ENCODE measurements at places on chromosomes 4 and X. TPM values are rescaled to one million over a fixed set of nuclear protein-coding genes. Genes with fewer than 3 reads are reported as not detected.
A peak's percentile ranks its signal among the peaks of the same experiment; 100 is the strongest.

GRCh38 chr4:153142700-153143438 is 61.4 kb upstream of the TRIM2 start:
- no peaks in the 10 kb centered on the region for H3K27me3 ChIP-seq
- no peak overlapping the region for H3K27ac ChIP-seq
- peaks cover 12% of the 10 kb centered on the region for H3K4me1 ChIP-seq
- no peak overlapping the region for H3K4me3 ChIP-seq

The MAOA gene
- 134 TPM for total RNA-seq

- DNase-seq: peak; percentile 83
- no peaks in the 10 kb centered on the region for H3K27me3 ChIP-seq
Observed at GRCh38 chr4:168408620-168409019, 71.7 kb downstream of the DDX60L start.

DNA sequence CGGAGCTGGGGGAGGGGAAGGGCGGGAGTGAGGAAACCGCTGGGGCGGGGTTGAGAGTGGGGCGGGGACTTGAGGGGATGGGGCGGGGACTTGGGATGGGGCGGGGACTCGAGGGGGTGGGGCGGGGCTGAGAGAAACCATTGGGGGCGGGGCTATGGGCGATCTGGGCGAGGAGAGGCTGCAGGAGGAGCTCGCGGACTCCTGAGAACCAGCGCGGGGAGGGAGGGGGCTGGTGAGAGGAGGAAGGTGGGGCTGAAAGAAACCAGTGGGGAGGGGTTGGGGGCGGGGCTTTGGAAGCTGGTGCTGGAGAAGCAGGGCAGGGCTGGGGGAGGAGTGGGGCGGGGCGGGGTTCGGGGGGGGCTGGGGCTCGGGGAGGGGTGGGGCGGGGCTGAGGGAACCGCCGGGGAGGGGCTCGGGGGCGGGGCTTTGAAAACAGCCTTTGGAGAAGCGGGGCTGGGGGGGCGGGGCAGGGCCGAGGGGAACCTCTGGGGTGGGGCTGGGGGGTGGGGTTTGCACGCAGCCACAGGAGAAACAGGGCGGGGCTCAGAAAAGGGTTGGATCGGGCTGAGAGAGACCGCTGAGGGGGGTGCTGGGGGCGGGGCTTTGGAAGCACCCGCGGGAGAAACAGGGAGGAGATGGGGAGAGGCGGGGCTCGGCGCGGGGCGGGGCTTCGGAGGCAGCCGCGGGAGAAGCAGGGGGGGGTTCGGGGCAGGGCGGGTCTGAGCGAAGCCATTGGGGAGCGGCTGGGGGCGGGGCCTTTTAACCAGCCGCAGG is 777 bp upstream of the EOLA2 start:
- H3K4me3 ChIP-seq: no peak overlapping the region
- H3K27ac ChIP-seq: peak overlapping the region; percentile 80
- no peaks in the 10 kb centered on the region for H3K4me1 ChIP-seq
- H3K36me3 ChIP-seq: no peaks in the 10 kb centered on the region
- no peaks in the 10 kb centered on the region for H3K27me3 ChIP-seq

- no peak overlapping the region for H3K27ac ChIP-seq
- peaks cover 15% of the 10 kb centered on the region for H3K4me1 ChIP-seq
- no peaks in the 10 kb centered on the region for H3K27me3 ChIP-seq
- H3K4me3 ChIP-seq: no peak overlapping the region
- DNase-seq: peak; percentile 37
Observed at GRCh38 chrX:51891821-51892551, 1.4 kb upstream of the MAGED1 start.

DNA sequence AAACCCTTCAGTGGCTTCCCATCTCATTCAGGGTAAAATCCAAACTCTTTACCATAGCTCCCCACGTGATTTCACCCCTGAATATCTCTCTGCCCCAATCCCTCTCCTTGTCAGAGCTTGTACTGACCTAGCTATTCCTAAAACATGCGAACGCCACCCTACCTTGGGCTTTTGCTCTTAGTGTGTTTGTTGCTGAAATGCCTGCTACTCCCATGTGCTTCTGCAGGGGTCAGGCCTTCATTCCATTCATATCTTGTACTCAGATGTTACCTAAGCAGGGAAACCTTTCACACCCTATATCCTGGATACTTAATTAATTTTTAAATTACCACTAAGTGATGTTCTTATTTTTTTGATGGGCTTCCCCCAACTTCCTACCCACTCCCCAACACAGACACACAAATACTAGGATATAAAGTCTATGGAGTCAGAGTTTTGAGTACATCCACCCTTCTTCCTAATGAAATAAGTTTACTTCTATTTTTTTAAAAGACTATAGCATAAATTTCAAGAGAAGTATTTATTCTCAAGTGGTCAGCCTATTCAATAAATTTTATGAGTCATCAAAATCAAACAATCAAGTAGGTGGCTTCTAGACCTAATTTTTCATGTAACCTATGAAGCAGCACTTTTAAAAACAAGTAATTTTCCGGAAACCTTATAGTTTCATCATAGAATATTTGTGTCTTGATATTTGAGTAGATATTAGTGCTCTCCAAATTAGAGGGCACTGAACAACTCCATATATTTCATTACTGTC is 189.4 kb downstream of the RAPGEF2 start:
- H3K36me3 ChIP-seq: no peaks in the 10 kb centered on the region
- no peak overlapping the region for H3K4me3 ChIP-seq
- H3K27me3 ChIP-seq: no peaks in the 10 kb centered on the region
- no peak for DNase-seq
- no peak overlapping the region for H3K27ac ChIP-seq
- H3K4me1 ChIP-seq: peaks cover 46% of the 10 kb centered on the region

The COQ2 gene
- total RNA-seq: 7.5 TPM

DNA sequence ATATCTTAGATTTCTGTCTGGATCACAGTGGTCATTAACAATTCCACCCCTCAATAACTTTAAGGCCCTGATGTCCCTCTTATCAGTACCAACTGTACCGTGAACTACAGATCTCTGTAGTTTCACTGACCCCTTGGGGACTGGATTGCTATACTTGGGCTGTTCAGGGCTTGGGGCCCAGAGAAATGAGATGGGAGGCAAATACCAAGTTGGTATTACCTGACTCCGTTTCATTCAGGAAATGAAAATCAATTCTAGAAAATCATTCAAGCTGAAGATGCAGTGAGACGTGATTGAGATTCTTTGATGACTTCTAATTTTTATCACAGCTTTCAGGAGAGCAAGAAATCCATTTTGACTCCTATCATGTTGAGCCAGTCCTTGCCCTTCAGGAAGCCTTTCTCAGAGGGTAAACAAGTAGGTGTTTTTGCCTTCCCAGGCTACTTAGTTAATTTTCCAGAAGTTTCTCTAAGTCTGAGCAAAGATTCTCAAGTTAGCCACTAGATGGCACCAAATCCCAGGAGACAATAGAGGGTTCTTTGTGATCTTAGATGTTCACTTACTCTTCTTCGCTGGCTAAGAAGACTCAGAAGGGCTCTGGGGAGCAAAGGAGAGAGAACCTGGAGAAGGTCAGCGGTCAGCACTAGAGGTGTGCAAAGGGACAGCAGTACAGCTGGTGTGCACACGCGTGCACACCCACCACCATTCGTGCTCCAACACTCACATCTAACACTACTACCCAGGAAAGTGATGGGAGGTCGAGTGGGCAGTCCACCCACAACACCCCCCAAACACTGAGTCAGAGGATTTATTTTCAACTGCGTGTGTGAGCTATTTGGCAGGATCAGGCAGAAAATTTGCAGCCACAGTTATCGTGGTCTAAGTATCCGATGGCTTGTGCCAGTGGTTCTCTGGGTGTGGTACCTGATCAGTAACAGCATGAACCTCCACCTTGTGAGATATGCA is 7.4 kb downstream of the HNRNPH2 start:
- H3K27ac ChIP-seq: no peak overlapping the region
- H3K27me3 ChIP-seq: no peaks in the 10 kb centered on the region
- DNase-seq: peak; percentile 83
- peaks cover 6% of the 10 kb centered on the region for H3K36me3 ChIP-seq
- H3K4me3 ChIP-seq: no peak overlapping the region

The DKK2 gene
- total RNA-seq: 16.1 TPM

DNA sequence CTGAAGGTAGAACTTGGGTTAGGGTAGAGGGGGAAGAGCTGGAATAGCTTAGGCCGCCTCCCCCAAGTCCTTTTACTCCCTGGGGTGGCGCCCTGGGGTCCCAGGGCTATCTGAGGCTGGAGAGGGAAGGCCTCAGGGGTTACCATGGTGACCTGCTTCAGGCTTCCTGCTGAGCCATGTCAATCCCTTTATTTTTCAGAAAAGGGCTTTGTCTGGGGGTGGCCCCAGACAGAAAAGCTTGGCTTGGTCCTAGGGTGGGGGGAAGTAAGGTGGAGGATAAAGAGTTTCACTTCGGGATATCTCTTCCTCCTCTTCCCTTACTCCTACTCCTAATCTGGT is 6.3 kb downstream of the EFNB1 start:
- H3K27ac ChIP-seq: no peak overlapping the region
- DNase-seq: peak; percentile 5
- H3K4me1 ChIP-seq: peaks cover 3% of the 10 kb centered on the region
- no peak overlapping the region for H3K4me3 ChIP-seq
- no peaks in the 10 kb centered on the region for H3K27me3 ChIP-seq

DNA sequence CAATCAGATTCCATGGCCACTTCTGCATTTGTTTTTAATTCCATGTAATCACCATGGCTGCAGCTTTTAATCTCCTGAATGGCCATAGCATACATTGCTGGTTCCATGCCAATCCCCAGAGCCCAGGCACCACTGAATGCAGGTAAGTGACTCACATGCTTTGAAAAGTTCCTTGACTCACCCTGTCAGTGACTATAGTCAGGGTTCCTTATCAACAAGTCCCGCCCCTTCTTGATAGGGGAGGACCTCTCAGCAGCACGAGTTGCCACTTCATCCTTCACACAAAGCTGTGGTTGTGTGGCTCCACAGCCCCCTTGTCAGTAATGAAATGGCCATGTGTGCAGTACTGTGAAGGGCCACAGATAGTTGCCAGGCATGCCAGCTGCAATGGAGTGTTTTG is 516.6 kb downstream of the PPARGC1A start:
- peak overlapping the region; percentile 93 for H3K27ac ChIP-seq
- H3K4me3 ChIP-seq: no peak overlapping the region
- no peaks in the 10 kb centered on the region for H3K27me3 ChIP-seq
- H3K4me1 ChIP-seq: no peaks in the 10 kb centered on the region
- H3K36me3 ChIP-seq: no peaks in the 10 kb centered on the region
- peak; percentile 57 for DNase-seq

GRCh38 chrX:15136795-15137194 is 133.1 kb downstream of the ASB9 start:
- peaks cover 33% of the 10 kb centered on the region for H3K27me3 ChIP-seq
- H3K4me1 ChIP-seq: no peaks in the 10 kb centered on the region
- DNase-seq: no peak
- no peak overlapping the region for H3K4me3 ChIP-seq
- H3K36me3 ChIP-seq: no peaks in the 10 kb centered on the region

- H3K4me3 ChIP-seq: no peak overlapping the region
- no peaks in the 10 kb centered on the region for H3K36me3 ChIP-seq
Observed at GRCh38 chr4:97987019-97987648, 156.1 kb downstream of the STPG2 start.

The TMPRSS11D gene
- not detected for total RNA-seq

The IL2 gene
- total RNA-seq: 1.4 TPM

The UGT2B28 gene
- not detected for total RNA-seq

GRCh38 chr4:156313497-156313896 is 359.8 kb upstream of the CTSO start:
- no peaks in the 10 kb centered on the region for H3K27me3 ChIP-seq
- H3K36me3 ChIP-seq: no peaks in the 10 kb centered on the region
- H3K4me1 ChIP-seq: peaks cover 5% of the 10 kb centered on the region
- peak; percentile 73 for DNase-seq
- no peak overlapping the region for H3K4me3 ChIP-seq
- H3K27ac ChIP-seq: no peak overlapping the region

- no peaks in the 10 kb centered on the region for H3K27me3 ChIP-seq
- H3K4me1 ChIP-seq: peaks cover 10% of the 10 kb centered on the region
- peak; percentile 45 for DNase-seq
- no peak overlapping the region for H3K27ac ChIP-seq
- H3K4me3 ChIP-seq: no peak overlapping the region
- H3K36me3 ChIP-seq: no peaks in the 10 kb centered on the region
Observed at GRCh38 chr4:140158365-140159030, 4.5 kb upstream of the MAML3 start.

The RAB9B gene
- 0.58 TPM for total RNA-seq

DNA sequence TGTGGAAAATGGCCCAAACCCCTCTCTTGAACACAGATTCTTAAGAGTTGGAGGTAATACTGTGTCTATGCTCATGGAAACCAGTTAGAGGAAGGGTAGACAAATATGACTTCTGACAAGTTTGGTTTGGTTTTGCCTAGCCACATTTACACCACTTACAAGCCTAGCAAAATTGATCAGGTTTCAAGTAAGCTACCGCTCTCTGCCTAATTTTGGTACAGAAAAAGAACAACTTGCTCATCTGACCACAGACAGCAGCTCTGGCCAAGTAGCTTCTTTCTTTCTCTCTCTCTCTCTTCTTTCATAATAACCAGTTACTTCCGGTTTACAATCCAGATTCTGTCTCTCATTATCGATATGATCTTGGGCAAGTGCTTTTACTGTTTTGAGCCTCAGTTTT is 260.0 kb downstream of the GLUD2 start:
- no peaks in the 10 kb centered on the region for H3K36me3 ChIP-seq
- no peaks in the 10 kb centered on the region for H3K27me3 ChIP-seq
- no peaks in the 10 kb centered on the region for H3K4me1 ChIP-seq
- no peak for DNase-seq
- no peak overlapping the region for H3K4me3 ChIP-seq

DNA sequence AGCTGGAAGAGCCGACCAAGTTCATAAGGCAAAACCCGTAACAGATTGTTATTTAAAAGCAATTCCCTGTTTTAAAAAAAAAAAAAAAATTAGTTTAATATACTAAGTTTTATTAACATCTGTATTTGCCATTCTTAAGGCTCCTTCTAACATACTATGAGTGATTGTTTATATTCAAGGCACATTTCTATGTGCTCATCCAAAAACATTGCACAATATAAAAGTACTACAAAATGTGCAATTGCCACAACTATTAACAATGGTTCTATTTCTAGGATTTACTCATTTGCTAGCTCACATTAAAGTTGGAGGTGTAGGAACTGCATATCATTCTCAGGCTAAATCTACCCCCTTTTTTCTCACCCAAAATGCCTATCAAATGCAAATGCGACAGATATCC is 46.1 kb downstream of the CNOT6L start:
- no peak overlapping the region for H3K27ac ChIP-seq
- peak; percentile 67 for DNase-seq
- peaks cover 24% of the 10 kb centered on the region for H3K36me3 ChIP-seq
- no peak overlapping the region for H3K4me3 ChIP-seq
- H3K27me3 ChIP-seq: no peaks in the 10 kb centered on the region

DNA sequence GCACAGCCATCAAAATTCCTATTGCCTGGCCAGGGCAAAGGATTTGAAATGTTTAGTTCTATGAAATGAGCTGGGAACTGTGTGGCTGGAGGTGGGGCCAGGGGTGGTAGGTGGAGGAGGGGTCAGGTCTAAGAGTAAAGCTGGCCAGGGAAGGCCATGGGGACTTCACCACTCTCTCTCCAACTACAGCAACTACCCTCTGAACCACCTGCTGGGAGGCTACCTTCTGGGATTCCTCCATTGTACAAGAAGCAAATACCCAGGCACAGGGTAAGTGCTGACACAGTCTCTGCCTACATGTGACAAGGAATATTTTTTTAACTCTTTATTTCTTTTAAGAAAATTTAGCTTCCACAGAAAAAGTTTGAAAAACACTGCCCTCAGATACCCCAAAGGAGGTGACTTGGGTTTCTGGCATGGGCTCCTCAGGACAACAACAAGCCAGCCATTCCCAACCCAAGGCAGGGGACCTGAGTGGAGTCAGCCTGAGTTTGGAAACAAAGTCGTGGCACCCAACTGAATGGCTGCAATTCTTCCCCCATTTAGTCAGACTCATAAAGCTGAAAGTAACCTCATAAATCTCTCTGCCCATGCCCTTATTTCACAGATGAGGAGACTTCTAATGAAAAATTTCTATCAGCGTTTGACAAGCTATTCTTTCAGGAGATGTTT is 593.8 kb upstream of the DIPK2B start:
- no peaks in the 10 kb centered on the region for H3K36me3 ChIP-seq
- no peak for DNase-seq
- no peak overlapping the region for H3K4me3 ChIP-seq
